ENCODE measurements at places on chromosomes 5 and 9.

DNA sequence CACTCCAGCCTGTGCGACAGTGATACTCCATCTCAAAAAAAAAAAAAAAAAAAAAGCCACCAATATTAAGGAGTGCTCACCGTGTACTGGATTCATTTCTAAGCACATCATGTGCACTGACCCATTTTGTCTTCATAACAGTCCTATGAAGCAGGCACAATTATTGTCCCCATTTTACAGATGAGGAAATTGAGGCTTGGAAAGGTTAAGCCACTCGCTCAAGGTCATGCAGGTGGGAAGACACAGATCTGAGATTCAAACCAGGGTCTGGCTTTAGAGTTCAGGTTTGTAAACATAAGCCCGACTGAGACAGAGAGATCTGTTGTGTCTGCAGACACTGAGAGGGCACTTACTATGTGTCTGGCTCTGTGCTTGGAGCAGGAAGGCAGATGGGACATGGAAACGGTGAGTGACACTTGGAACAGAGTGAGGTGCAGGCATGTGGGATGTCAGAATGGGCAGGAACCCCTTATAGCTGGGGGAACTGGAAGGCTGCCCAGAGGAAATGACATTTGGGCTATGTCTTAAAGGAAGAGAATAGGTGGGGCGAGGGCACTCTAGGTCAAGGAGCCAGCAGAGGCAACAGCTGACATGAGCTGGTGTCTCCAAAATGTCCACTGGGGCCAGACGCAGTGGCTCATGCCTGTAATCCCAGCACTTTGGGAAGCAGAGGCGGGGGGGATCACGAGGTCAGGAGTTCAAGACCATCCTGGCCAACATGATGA lies 69.9 kb downstream of the STK10 start:
- no peak for DNase-seq

- DNase-seq, result no peak
Observed at GRCh38 chr5:54563083-54563761, 45.7 kb downstream of the SNX18 start.

- DNase-seq, result no peak
Observed at GRCh38 chr9:119114681-119115080, 254.6 kb downstream of the BRINP1 start.

GRCh38 chr5:72121052-72121779 lies 13.9 kb downstream of the MAP1B start:
- no peak for DNase-seq

- DNase-seq, result no peak
Observed at GRCh38 chr9:73237140-73237539, 85.5 kb downstream of the ANXA1 start.

DNA sequence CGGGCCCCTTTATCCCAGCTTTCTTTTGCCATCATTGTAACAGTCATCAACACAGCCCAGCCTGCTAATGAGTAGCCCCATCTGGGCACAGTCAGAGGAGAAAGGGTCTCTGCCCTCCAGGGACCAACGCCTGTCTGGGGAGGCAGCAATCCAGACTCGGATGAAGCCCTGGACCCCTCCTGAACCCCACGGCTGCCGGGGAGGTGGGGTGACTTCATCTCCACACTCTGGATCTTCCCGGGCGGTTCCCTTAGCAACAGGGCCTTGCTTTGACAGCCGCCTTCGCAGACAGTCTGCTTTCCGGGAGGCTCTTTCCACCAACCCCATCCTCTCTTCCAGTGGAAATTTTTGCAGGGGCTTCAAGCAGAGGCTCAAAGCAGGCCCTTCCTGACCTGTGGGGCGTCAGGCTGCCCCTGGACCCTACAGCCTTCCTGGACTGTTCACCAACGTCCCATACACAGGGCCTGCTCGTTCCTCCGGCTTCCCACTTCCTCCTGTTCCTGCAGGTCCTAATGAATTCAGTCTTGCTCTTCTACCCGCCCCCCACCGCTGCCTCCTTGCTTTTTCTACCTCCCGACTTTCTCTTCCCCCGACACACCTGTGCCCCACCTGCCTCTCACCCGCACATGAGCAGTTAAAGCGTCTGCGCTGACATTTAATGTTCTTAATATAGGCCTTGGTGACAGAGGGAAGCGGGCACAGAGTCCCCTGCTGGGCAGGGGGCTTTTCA lies 161.7 kb upstream of the MVB12B start:
- DNase-seq, result no peak

GRCh38 chr5:143644727-143645126 lies 167.2 kb upstream of the HMHB1 start:
- no peak for DNase-seq

- DNase-seq, result no peak
Observed at GRCh38 chr5:157025093-157025698, 33.7 kb downstream of the HAVCR1 start.

GRCh38 chr5:53373451-53374158 lies 106.8 kb upstream of the FST start:
- no peak for DNase-seq

DNA sequence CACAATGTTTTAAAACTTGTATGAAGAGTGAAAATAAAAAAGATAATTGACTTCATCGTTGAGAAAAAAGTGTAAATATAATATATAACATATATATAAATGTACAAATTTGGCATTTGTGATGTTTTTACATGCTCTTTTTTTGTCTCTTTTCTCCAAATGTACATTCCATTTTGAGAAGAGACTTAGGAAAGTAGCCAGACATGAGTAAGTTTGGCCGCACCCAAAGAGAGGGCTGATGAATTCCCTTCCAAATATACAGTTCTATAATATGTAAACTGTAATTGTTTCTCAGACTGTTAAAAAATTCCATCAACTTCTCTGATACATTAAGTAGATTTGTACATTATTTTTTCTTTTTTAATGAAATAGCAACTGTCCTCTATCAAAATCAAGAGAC lies 193.2 kb upstream of the MAP3K1 start:
- no peak for DNase-seq

DNA sequence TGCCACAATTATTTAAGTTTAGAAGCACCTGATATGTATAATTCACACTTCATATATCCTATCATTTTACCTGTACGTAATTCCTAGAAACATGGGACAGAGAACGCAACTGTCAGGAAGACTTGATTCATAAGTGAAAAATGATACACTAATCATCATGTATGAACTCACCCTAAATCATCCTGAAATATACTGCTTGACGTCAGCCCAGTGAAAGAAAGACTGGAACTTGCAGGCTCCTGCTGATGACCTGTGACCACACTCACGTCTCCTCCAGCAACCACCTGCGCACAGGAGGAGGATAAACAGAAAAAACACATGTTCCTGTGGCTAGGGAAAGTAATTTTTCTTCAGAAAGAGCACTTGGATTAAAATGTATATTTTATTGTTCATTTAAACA lies 169.7 kb downstream of the MPDZ start:
- DNase-seq, result no peak

- no peak for DNase-seq
Observed at GRCh38 chr5:14599476-14600127, 18.0 kb downstream of the OTULINL start.

- DNase-seq, result no peak
Observed at GRCh38 chr5:54095969-54096368, 214.4 kb downstream of the ARL15 start.

DNA sequence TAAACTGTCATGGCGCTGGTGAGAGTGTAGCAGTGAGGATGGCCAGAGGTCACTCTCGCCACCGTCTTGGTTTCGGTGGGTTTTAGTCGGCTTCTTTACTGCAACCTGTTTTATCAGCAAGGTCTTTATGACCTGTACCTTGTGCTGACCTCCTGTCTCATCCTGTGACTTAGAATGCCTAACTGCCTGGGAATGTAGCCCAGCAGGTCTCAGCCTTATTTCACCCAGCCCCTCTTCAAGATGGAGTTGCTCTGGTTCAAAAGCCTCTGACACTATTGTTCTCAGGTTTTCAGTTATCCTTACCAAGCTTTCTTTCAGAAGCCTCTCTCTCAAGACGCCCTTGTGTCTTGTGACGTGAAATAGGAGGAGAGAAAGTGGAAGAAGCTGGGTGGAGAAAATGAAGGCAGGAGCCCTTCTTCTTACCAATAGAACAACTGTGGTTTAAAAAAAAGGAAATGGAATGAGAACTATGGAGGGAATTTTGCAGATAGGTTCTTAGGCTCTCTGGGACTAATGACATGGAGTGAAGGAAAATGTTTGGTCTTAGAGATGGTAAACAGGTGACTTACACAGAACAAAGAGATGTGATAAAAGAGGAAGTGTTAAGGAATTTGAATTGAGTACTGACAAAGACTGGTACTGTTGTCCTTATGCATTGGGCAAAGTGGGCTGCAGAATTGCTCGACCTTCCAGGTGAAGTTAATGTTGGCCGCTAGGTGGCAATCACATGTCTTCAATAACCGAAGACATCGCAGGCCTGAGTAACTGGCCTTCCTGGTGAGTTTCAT lies 133.3 kb upstream of the RAI14 start:
- no peak for DNase-seq

- no peak for DNase-seq
Observed at GRCh38 chr9:20044686-20045085, 255.8 kb upstream of the SLC24A2 start.

GRCh38 chr5:56913766-56914165 lies 4.4 kb downstream of the SETD9 start:
- DNase-seq, result no peak

DNA sequence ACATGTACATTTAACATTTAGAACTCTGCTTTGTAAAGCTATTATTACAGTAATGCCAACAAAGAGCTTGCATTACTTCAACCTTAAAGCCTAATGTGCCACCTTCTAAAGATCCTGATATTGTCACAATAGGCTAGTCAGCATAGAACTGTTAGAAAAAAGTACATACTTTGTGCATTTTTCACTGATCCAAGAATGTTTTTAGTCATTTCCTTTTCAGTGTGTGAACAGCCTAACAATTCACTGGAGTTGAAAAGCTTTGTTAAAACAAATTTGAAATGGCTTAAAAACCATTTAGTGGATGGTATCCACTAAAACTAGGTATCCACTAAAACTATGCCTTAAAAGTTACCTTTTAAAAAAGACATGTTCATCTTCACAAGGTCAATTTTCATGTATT lies 4.5 kb downstream of the RPS6 start:
- DNase-seq, result no peak

GRCh38 chr5:174086751-174087150 lies 41.2 kb downstream of the NSG2 start:
- no peak for DNase-seq

DNA sequence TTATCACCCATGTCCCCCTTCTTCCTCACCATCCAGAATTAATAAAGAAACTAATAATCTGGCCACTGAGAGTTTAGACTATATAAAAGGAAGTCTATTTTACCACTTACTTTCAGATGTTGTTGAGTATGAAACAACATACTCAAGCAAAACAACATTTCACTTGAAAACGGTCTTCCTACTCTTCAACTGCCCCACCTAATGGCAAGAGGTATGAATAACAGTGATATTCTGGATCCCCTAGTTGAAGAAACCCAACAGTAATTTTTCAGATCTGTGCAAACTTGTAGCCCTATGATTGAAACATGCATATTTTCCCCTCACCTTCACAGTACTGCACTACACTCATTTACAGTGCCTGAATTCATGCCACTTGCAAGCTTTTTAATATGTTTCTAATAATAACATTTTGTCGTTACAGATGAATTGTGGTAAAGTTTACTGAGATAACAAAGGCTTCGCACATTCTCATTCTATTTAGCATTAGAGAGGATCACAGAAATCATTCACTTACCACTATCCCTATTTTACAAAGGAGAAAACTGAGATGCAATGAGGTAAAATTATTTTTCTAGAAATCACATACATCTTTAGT lies 267.9 kb upstream of the PDE4D start:
- DNase-seq, result no peak

DNA sequence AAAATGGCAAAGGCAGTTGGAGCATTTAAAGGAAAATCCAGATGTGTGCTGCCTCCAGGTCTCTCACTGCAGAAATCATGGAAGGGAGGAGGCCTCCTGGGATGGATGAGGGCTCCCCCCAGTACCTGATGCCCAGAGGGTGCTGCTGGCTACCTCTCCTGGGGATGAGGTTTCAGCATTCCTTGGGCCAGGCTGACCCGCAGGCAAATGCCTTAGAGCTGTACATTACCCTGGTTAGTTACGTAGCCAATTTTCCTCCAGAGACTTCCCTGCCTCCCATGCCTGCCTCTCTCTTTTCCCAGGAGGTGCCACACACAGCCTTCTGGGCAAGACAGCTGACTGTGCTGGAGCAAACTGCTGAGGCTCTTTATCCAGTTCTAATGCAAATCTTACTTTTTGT lies 65.3 kb downstream of the RGS3 start:
- DNase-seq, result no peak

GRCh38 chr9:133774799-133775198 lies 36.6 kb upstream of the SARDH start:
- no peak for DNase-seq

DNA sequence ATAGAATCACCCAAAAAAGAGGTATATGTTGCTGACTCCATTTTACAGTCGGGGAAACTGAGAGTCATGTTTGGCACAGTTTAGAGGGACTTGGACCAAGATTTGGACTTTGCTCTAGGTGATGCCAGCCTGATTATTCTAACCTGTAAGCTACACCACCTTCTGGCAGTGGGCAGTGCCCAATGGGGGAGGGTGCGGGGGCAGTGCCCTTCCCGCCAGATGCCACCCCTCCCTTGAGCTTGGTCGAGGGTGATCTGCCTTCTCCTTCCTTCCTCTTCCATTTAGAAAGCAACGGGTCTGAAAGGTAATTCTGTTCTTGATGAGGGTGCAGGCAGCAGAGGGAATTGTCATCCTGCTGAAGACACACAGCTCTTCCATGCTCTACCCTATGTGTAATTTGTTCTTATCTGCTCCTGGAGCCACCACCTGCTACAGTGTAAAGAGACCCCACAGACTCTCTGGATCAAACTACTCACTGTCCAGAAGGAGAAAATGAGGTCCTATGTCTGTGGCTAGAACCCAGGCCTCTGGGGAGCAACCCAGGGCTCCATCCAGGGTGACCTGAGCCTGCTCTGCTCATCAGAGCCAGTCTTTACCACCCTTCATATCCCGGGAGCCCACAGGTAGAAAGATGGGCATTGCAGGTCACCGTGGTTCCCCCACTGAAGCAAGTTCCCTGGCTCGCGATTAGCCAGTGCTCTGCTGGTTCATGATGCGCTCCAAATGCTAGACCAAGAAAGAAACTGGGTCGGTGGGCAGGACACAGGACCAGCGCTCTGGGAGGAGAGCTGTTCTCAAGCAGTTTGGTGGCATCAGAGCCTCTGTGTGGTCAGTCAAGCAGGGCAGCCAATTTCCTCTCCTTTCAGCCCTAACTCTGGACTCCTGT lies 156.2 kb downstream of the RGS3 start:
- DNase-seq, result no peak

- no peak for DNase-seq
Observed at GRCh38 chr9:99180199-99180598, 41.5 kb downstream of the ALG2 start.

GRCh38 chr9:36318212-36318802 lies 60.1 kb upstream of the GNE start:
- DNase-seq, result no peak
